Stimulated activated CD8-positive, alpha-beta memory T cell treated with anti-CD3 and anti-CD28 coated beads, Interleukin-15, amount 100 ng/mL, for 24 hours (primary cell): ENCODE measurements at places on chromosomes 3 and 15.

- no peak for DNase-seq
Measured at GRCh38 chr3:113211330-113212149, at the start of gene BOC. BOC (plus strand) TSS chr3:113211557; CDS start chr3:113249803, 38,246 bp downstream.

- no peak for DNase-seq
Measured at GRCh38 chr3:148226246-148226645, 471.5 kb upstream of the AGTR1 start.

DNA sequence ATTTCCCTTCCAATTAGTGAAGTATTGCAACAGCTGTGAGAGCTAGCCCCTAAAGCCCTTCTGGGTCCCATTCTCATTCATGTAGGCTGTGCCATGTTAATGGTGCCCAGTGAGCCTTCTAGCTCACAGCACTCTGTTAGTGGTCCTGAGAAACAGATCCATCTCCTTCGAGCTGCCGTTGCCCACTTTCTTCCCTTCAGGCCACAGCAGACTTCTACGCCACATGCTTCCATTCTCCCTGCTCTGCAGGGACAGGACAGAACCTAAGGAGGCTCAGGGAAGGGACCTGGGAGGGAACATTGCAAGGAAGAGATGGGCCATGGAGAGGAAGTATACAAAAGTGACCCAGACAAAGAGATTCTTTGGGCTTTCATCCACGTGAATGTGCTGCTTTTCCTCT is 11.7 kb upstream of the STARD5 start:
- no peak for DNase-seq

GRCh38 chr3:50028346-50028745 is 60.4 kb upstream of the RBM5 start:
- DNase-seq = no peak

DNA sequence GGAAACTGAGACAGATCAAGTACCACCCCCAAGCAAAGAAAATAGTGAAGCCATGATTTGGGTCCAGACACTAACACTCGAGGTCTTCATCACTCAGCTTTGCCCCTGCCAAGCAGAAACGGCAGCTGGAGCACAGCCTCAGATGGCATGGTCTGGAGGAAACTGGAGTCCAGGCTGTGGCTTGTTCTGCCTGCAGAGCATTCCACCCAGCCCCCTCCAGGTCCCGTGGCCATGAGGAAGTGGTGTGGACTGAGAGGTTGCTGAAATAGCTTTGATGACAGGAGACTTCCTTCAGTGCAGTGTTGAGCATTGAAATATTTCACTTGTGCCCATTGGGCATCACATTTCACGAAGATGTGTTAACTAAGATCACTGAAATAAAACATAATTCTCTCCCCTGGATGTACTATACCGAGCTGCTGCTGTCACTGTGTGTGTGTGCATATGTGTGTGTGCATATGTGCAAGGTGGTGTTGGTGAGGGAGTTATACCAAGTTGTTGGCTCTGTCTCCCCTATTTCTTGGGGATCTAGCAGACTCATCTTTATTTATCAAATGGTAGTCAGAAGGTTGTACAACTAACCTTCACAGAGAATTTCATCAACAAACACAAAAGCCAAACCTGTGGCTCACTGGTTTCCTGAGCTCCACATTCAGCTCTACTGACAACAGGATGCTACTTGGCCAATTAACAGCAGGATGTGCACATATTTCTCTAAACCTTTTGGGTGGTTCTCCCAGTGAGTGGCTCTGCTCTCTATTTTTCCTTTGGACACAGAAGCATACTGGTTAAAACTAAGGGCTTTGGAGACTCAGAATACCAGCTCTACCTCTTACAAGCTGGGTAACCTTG is 660.1 kb upstream of the CFAP20DC start:
- DNase-seq = no peak

DNA sequence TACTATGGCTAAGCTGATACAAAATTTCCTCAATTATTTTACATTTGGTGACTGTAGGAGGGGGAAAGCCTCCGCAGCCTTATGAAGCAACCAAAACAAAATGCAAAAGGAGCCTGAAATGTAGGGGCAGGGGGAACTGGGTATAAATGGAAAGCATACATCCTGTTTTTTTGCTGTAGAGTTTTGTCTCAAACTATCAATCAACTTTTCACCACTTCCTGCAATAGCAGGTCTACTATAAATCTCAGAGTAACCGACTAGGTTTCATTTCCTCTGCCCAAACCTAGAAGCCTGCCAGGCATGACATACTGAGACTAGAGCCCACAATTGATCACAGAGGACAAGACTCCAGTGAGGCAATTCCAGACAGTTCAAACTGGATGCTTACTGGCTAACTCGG is 91.3 kb downstream of the SHQ1 start:
- DNase-seq = no peak
